CD8-positive, alpha-beta T cell (primary cell): ENCODE measurements at places on chromosomes 11 and 22.

- no peak for DNase-seq
Observed at GRCh38 chr11:20066783-20067156, 93.5 kb downstream of the DBX1 start.

DNA sequence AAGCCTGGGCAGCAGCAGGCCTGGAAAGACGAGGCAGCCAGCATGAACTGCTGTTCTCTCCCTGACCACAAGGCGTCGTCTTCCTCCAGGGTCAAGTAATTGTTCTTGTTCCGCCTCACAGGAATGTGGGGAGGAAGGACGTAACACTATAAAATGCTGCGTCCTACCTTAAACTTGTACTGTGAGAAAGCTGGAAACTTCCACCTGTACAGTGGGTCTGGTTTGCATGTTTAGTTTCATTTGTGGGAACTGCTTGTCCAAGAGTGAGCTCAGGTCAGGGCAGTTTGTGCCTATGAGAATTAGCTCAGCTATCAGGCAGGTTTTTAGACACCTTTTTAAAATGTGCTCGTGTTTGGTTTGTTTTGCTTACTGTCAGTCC, 55.2 kb downstream of the PANX1 start:
- peak; percentile 27 for DNase-seq

GRCh38 chr11:122655527-122656072, at the start of gene UBASH3B:
Gene UBASH3B (plus strand): TSS chr11:122655722. CDS start chr11:122656050, 328 bp downstream.
- peak; percentile 63 for DNase-seq

DNA sequence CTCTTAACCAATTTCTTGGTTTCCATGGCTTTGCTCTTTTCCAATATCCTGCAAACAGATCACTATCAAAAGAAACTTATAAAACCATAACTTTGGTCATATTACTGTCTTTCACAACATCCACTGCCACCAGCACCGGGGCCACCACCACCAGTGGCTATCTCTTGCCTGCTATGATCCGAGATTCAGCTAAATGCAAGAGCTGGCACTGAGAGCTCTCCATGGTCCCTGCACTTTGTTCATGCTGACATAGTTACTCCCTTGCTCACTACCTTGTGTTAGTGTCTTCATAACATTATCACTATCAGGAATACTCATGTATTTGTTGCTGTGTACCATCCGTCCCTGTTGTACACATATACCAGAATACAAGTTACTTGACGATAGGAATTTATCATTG, 299.0 kb downstream of the ETS1 start:
- DNase-seq = no peak

DNA sequence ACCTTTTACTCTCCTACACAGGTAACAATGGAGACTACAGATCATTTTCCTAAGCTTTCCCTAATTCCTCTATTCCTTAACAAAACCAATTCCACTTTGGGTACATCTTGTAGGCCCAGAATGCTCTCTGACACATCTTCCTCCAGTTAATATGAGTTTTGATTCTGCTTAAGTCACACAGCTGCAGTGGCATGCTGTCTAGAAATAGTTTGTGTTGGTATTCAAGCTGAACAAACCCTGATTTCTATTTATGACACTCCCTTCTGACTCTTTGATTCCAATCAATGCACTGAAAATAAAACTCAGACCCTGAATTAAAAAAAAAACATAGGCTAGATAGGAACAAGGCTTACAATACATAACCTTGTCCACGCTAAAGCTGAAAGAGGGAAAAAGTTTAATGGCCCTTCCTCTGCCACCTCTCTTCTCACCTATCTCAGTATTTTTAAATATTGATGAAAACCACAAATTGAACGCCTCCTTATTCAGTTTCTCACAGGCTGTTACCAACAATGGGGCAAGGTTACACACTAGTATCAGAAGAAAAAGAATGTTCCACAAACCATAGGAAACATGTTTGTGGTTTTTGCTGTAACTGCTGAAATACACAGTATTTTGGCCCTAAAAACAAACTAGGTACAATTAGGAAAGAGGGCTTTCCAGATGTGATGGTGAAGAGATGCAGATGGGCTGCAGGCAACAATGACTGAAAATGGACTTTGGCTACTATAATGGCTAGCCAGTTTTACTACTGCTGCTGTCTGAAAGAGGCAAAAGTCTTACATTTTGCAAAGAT, 35.7 kb upstream of the GAB2 start:
- DNase-seq = no peak

GRCh38 chr11:47881145-47881544, 33.0 kb upstream of the NUP160 start:
- DNase-seq = no peak

GRCh38 chr11:38416141-38416540, 1818.1 kb upstream of the RAG2 start:
- no peak for DNase-seq

GRCh38 chr11:79694368-79694767, 253.5 kb upstream of the TENM4 start:
- no peak for DNase-seq

DNA sequence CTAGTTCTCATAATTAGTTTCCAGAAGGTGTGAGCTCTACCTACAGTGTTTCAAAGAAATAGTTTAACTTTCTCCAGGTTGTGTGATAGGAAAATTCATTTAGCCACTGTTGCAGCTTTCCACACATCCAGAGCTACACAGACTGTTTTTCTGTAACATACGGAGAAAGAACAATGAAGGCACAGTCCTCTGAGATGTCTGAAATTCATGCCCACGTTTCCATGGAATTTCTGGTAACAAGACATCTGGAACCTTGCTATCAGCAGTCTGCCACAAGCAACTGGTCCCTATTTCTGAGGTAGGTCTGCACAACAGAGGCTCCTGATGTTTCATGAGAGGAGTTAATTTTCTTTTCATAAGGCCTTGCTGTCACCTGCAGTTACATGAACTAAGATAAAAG, 273.3 kb upstream of the C11orf87 start:
- DNase-seq = no peak

GRCh38 chr11:18890615-18891014, 48.6 kb downstream of the MRGPRX1 start:
- no peak for DNase-seq

- DNase-seq = no peak
Observed at GRCh38 chr11:40384991-40385390, 1074.5 kb downstream of the LRRC4C start.

GRCh38 chr11:35141071-35141470, 2.1 kb downstream of the CD44 start:
- DNase-seq = no peak

- DNase-seq = no peak
Observed at GRCh38 chr11:7595016-7595866, 78.1 kb downstream of the CYB5R2 start.

DNA sequence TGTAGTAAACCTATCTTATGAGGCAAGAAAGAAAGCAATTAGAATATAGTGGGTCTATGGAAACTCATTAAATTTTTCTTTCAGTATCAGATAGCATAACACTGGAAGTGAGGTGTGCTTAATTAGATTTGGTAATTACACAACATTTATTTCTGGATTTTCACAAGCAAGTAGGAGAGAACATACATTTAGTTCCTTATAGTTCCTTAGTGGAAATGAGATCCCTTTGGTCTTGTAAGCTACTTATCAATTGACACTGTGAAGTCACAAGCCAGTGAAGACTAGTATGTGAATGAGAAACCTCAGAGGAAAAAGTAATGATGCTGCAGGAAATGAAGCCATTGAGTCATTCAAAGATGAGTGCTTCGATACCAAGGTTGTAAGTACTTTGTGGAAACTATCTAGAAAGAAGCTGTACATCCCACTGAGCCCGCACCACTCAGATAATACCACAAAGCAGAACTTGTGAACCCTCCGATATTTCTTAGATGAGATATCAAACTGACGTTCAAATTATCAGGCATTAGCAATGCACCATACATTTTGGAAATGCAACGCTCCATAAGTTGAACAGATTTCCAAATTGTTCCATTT, 53.5 kb downstream of the ENTHD1 start:
- peak; percentile 33 for DNase-seq

GRCh38 chr11:100459811-100460210, 227.3 kb upstream of the ARHGAP42 start:
- DNase-seq = no peak

DNA sequence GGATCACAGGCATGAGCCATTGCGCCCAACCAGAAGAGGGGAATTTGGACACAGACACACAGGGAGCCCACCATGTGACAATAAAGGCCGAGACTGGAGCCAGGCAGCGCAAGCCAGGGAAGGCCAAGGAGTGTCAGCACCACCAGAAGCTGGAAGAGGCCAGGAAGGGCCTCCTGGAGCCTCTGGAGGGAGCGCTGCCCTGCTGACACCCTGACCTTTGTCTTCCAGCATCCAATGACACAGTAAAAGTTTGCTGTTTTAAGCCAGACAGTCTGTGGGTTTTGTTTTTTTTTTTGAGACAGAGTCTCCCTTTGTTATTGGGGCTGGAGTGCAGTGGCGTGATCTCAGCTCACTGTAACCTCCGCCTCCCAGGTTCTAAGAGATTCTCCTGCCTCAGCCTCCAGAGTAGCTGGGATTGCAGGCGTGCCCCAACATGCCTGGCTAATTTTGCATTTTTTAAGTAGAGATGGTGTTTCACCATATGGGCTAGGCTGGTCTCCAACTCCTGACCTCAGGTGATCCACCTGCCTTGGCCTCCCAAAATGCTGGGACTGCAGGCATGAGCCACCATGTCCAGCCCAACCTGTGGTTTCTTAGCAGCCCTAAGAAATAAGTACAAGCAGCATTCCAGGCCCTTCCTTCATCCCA, 215.8 kb downstream of the CTTN start:
- no peak for DNase-seq

DNA sequence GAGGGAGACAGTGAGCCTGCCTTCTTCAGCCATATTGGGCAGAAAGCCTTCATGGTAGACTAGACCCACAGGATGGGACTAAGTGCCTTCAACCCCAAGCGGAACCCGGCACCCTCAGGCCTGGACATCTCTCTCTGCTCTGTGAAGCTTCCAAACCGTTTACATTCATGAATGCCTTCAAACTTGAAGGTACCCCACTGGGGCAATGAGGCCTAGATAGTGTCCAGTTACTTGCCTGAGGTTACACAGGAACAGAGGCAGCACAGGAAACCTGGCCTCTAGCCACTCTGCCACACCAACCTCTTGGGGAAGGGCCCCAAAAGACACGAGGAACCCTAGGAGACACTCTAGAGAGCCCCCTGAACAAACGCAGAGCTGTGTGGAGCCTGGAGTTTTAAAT, 14.5 kb upstream of the CYP2R1 start:
- DNase-seq = no peak

GRCh38 chr11:19595499-19595839, 117.2 kb upstream of the NAV2 start:
- no peak for DNase-seq

GRCh38 chr11:102487214-102487613, 34.6 kb upstream of the TMEM123 start:
- no peak for DNase-seq

DNA sequence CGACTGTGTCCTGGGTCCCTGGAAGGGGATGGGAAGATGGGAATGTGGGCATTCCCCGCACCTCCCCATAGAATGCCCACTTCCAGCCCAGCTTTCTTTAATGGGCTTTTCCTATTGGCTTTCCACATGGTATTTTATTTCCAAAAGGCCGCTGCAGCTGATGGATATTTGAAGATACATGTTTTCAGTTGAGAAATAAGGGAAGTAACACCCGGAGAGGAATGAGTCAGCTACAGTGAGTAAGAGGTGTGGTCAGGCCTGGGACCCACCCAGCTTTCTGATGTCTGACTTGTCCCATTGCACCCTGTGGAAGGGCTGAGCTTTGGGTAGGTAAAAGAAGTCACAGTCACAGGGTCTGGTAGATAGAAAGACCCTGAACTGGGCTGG, 476.9 kb downstream of the MIAT start:
- DNase-seq = no peak

DNA sequence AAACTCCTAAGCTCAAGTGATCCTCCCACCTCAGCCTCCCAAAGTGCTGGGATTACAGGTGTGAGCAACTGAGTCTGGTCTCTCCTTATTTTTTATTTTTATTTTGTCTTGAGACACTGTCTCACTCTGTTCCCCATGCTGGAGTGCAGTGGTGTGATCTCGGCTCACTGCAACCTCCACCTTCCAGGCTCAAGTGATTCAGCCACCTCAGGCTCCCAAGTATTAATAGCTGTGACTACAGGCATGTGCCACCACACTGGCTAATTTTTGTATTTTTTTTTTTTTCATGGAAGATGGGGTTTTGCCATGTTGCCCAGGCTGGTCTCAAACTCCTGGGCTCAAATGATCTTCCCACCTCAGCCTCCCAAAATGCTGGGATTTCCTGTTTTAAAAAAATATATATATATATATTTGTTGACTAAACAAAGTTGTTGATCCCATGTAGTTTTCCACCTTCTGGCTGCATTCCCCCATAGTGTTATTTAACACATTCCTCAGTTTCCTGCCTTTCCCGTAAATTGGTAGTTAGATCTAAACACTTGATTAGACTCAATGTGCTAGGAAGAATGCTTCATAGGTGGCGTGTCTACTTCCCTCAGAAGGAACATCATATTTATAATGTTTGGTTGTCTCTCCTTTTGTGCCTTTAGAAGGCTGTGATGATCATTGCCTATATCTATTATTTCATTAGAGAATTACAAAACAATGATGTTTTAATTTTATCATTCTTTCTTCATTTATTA, 38.8 kb downstream of the LRRC32 start:
- no peak for DNase-seq

DNA sequence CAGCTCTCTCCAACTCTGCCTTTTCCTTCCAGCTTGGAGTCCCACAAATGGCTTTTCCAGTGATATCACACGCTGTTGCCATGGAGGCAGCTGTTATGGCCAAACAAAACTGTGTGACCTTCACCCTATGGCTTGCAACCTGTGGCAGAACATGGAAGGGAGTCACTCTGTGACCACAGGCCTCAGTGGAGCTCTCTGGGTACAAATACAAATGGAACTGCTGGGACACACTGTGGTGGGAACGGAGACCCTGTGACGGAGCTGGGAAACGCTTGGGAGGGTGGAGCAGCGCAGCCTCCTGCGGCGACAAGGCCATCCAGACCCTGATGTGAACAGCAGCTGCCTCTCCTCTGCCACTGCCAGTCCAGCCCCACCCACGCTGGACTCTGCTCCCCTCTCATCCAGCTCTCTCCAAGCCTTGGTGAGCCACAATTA, 162.5 kb downstream of the ETS1 start:
- no peak for DNase-seq

- DNase-seq = no peak
Observed at GRCh38 chr22:24322522-24322921, 51.9 kb downstream of the SPECC1L start.

DNA sequence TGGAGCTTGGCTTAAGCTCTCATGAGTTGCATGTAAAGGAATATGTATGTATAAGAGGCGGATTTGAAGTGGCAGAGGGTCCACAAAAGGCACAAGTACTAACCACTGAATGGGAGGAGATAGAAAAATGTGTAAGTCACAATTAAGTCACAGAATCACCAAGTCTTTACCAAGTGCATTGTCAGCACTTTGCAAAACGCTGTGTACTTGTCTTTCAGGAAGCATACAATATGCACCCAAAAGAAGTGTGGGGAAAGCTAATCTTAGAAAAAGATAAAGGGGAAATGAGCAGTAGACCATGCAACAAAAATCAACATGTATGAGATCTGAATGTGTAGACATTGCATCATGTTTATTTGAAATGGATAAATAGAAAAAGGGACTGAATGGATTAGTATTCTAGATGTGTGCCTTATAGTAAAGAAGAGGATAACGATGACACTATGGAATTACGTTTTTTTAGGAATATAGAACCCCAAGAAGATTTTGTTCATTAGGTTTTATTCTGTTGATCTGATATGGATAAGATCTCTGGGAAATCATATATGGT, 4.5 kb downstream of the CNTF start:
- no peak for DNase-seq
